ENCODE measurements at places on chromosomes 3 and 15.

DNA sequence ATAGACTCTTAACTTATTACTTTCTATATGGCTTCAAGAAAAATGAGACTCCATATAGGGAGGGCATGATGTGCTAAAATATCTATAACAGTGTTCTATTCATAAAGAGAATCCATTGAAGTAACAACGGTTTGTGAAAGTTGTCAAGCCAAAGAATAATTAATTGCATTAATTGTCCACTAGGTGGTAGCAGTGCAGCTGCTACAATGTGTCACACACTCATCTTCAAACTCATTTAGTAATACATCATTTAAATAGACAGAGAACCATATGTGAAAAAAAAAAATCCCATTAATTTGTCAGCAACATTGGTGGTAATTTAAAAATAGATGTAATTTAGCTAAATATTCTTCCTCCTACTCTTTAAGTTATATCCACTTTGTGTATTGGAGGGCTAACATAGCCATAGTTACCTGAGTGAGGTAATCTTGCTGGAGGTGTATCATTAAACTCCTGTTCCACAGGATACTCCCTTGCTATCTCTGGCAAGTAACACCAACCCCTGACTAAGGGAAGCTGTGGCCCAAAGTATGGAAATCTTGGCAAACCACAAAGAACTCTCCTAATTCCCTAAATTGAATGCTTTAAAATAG lies 3.7 kb upstream of the CPA3 start:
- DNase-seq = no peak

DNA sequence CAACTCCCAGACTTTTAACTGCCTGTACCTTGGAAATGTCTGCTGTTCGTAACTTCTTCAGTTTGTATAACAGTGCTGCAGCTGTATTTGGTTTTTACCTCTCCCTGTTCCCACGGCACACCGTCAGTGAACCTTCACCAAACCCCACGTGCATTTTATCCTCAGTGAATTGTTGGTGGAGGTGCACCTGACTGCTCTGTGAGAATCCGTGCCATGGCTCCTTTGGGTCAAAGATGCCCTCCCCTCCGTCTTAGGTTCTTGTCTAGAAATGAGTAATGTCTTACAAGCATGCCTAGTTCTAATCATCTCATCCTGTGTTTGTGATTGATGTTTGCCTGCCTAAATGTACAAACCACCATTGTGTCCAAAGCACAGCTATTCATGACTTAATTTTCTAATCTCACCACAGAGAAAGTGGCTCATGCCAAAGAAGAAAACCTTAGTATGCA lies 28.2 kb downstream of the TPM1 start:
- DNase-seq = no peak

- DNase-seq = no peak
These were observed 200.5 kb upstream of the TPM1 start for GRCh38 chr15:62841891-62842559.

DNA sequence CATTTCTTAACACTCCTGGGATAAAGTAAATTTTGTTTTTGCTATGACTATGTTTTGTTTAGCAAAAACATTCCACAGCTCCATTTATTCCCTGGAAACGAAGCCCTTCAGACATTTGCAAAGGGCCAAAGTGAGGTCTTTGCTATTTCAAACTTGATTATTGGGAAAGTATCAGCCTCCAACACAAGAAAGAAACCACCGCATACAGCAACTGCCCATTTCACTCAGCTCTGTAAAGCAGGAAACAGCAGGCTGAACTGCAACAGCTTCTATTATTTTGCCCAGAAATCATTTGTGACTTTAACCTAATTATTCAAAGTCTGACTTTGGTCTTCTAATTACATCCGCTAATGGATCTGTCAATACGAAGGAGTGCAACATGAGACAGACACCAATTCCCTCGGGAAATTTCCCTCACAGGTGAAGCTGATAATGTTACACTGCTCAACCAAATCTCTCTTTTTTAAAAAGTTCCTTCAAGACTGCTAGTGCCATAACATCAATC lies 72.1 kb downstream of the RFTN1 start:
- DNase-seq = no peak

DNA sequence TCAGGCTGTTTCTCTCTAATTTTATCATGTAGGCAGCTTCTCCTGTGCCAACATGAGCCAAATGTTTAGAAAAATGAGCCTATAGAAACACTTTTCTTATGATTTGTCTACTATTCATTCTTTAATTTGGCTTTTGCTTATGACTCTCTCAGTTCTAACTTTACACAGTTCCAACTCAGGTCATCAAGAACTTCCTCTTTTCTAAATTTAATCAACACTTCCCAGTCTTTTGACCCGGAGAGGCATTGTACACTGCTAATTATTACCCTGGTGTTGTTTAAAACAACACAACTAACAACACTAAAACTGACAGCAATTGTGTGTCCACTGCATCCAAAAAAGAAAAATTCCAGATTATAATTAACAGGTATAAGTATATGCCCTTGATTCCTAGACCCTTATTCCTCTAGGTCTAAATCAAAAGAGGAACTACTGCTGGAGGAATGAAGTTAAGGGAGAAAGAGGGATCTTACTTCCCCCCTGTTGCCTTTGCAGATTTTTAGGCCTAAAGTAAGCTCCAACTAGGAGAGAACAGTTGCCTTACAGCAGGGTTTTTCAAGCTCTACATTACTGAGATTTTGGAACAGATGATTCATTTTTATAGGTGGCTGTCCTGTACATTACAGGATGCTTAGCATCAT lies 332.2 kb upstream of the GOLIM4 start:
- DNase-seq = no peak

GRCh38 chr3:189324538-189325138 lies 152.9 kb downstream of the TPRG1 start:
- DNase-seq = no peak

DNA sequence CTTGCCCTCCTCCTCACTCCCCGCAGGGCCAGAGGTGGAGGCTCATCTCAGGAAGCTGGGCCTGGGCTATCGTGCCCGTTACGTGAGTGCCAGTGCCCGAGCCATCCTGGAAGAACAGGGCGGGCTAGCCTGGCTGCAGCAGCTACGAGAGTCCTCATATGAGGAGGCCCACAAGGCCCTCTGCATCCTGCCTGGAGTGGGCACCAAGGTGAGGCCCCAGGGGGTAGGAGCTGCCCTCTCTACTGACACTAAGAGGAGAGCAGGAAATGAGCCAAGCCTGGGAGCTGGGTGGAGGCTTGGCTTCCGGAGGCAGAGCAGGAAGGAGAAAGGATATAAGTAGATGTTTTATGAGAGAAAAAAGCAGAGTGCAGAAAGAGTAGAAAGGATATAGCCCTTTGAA lies 4.9 kb downstream of the OGG1 start:
- no peak for DNase-seq

- no peak for DNase-seq
These were observed 540 bp upstream of the PPP1R2 start for GRCh38 chr3:195543500-195544229.

- no peak for DNase-seq
These were observed 103.8 kb downstream of the FBLN2 start for GRCh38 chr3:13652728-13653127.

GRCh38 chr3:155354658-155355057 lies 61.2 kb upstream of the STRIT1 start:
- no peak for DNase-seq

- no peak for DNase-seq
These were observed 13.8 kb upstream of the PLD1 start for GRCh38 chr3:171824116-171824515.

- DNase-seq = no peak
These were observed 70.4 kb upstream of the THRB start for GRCh38 chr3:24565053-24565452.

DNA sequence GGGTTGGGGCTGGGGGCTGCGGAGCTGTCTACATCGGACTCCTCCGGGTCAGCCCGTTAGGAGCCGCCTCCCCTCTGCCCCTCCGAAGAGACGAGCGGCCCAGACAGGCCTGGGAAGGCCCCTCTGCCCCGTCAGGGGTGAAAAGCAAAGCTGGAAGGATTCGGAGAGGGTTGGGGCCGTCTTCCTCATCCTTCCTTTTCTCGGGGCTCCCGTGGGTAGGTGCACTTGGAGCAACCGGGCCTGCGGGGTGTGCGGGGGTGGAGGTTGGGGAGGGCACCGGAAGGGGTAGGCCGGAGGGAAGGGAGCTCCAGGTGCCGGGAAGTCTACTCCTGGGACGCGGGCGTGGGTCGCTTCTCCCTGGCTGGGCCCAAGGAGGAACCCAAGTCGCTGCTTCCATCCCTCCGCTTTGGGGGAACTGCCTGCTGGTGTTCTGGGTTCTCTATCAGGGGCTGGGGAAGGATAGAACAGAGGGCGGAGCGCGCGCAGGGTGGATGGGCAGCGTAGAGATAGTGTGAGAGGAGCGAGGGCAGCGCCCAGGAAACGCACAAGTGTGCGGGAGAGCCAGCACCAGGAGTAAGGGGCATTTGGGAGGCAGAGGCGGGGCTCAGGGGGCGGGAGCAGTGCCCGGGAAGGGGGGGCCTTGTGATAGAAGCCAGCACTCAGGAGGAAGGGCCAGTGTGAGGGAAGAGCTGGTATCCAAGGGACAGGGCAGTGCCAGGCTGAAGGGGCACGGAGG lies 590 bp downstream of the POLR2H start:
- DNase-seq = peak; percentile 87

GRCh38 chr3:101141135-101141534 lies 147.9 kb upstream of the ABI3BP start:
- DNase-seq = no peak

DNA sequence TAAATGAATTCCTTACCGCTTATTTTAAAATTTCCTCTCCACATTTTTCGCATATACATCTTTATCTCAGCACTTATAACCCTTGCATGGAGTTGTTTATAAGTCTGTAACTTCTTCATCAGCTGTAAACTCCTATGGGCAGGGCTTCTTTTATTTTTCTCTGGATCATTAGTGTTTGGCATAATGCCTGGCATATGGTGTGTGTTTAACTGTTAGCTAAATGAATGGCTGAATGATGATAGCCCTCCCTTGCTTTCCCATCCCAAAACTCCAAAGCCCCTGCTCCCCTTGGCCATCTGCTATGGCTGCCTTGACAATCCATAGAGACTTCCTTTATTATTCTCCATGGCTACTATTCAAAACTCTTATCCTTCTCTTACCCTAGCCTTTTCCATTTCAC lies 48.1 kb upstream of the SEMA6D start:
- no peak for DNase-seq

All from chondrocyte (in vitro differentiated cells).